ENCODE measurements at places on chromosomes 2 and 18.

GRCh38 chr2:109422758-109423500, 190.8 kb downstream of the SEPTIN10 start:
- DNase-seq: no peak

DNA sequence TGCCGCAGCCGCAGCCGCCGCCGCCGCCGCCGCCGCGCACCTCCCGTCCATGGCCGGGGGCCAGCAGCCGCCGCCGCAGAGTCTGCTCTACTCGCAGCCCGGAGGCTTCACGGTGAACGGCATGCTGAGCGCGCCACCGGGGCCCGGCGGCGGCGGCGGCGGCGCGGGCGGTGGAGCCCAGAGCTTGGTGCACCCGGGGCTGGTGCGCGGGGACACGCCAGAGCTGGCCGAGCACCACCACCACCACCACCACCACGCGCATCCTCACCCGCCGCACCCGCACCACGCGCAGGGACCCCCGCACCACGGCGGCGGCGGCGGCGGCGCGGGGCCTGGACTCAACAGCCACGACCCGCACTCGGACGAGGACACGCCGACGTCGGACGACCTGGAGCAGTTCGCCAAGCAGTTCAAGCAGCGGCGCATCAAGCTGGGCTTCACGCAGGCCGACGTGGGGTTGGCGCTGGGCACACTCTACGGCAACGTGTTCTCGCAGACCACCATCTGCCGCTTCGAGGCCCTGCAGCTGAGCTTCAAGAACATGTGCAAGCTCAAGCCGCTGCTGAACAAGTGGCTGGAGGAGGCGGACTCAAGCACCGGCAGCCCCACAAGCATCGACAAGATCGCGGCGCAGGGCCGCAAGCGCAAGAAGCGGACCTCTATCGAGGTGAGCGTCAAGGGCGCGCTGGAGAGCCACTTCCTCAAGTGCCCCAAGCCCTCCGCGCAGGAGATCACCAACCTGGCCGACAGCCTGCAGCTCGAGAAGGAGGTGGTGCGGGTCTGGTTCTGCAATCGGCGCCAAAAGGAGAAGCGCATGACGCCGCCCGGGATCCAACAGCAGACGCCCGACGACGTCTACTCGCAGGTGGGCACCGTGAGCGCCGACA, 2.4 kb downstream of the POU3F3 start:
- no peak for DNase-seq

DNA sequence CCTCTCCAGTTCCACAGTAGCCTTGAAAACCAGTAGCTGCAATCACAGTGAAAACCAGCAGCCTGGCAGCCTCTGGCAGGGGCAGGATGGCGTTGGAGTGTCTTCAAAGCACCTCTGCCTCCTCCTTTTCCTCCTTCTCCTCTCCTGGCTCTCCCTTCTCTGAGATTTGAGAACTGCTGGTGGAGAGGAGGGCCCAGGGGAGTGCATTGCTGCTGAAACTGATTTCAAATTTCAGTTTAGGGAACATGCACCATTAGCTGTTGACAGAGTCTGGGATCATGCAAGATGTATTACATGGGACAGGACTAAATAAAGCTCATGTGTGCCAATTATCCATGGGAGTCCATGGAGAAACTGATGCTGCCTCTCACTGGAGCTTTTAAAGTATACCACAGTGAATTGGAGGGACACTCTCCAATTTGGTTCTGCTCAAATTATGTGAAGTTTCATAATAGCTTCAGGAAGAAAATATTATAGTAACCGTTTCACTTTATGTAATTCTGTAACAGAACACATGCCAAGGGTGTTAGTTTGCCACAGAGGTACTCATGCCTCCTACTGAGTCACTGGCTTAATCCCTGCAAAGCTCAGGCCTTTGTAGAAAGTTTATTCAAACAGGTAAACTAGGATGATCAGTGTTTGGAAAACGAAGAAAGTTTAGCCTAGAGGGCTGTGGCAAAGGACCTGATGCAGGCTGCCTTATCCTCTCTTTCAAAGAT, 146.1 kb downstream of the PRPF40A start:
- DNase-seq: no peak

- DNase-seq: no peak
Measured at GRCh38 chr18:34985963-34986362, 55.2 kb upstream of the MAPRE2 start.

GRCh38 chr2:72527424-72527823, 298.4 kb downstream of the EXOC6B start:
- no peak for DNase-seq

- DNase-seq: no peak
Measured at GRCh38 chr2:10514743-10515142, 66.6 kb upstream of the ODC1 start.

DNA sequence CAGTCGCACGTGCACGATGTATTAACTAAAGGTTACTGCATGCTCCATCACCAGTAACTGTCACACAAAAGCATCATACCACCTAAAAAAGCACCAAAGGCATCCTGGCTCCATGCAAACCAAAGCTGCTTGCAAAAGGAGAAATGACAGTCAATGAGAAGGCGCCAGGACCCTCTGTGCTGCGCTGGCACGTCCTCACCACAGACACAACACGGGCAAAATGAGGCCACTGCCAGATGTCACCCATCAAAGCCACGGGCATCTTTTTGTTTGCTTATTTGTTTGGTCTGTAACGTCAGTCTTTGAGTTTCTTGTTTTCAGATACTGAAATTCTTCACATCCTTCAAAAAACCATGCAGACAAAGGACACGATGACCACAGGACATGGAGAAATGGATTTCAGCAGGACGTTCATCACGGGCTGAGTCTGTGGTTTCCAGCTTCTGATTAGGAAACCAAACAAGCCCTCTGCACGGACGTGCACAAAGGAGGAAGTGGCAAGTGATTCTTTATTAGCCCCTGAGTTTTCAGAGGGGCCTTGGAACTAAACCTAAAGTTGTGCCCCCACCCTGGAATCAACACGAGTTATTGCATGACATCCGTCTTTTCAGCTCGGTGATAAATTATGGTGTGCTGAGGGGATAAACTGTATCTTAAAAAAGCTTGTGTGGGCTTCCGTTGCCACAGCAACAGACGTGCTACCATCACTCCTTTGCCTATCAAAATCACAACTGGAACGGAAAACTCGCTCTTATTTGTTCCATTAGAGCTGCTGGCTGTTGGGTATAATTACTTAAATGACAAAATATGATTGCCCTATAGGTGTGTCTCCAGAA, 181.8 kb downstream of the EIPR1 start:
- DNase-seq: no peak

GRCh38 chr2:225998116-225998515, 598.6 kb downstream of the NYAP2 start:
- DNase-seq: no peak

DNA sequence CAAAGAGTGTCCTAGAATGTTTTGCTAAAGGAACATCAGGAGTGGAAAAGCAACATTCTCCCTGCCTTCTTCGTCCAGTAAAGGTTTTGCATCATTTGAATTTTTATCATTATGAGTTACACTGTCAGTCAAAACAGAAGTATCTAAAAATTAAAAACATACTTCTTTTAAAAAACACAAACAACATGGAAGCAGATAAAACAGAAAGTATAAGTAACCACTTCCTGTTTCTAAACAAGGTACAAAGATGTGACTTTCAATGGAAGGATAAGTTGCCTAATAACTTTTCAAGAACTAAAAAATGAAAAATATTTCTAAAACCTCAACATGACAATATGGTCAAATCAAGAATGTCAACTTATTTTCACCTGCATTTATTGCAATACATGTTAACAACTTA, 158.2 kb downstream of the STK39 start:
- no peak for DNase-seq

GRCh38 chr2:98149333-98149697, 62.3 kb downstream of the VWA3B start:
- no peak for DNase-seq

DNA sequence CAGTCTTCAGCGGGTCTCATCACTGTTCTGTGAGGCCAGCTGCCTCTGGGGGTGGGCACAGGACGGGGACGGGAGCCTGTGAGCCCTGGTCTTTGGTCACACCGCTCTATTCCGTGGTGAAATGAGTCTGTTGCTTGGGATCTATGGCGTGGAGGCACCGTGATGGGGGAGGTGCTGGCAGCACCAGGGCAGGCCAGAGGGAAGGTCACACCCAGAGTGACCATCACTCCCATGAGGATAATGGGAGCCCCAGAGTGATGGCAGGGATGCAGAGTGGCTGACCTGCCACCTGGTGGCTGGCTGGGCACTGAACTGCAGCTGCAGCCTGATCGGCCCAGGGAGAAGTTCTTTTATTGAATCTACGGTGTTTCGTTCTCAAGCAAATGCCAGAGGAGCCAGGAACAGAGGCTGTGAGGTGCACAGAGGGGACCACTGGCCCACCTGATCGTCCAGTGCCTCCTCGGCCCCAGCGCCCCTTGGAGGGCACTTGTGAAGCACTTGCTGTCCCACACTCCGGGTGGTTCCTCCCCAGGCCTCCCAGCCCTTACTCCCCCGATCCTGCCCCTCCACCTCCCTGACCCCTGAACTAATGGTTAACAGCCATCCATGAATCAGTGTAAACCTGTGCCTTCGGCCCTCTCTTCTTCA, 17.9 kb downstream of the KCNIP3 start:
- DNase-seq: no peak

GRCh38 chr2:189254268-189254883, 74.8 kb upstream of the COL5A2 start:
- DNase-seq: no peak

DNA sequence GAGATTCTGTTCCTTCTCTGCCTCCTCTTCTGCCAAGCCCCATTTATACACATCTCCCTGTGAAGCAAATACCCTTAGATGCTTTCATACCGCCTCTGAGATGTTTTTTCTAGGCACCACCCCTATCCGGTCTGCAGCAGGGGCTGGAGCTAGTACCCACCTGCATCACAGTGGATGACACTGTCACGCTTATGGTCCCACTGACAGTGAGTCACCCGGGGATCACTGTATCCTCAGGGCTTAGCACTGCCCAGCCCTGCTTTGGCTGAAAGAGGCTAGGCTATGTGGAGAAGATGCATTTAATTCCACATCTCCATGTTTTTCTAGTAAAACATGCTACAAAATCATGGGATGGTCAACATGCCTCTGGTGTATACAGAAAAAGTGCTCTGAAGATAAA, 9.9 kb downstream of the FABP1 start:
- DNase-seq: no peak

- DNase-seq: no peak
Measured at GRCh38 chr2:144730711-144731110, 210.8 kb upstream of the ZEB2 start.

DNA sequence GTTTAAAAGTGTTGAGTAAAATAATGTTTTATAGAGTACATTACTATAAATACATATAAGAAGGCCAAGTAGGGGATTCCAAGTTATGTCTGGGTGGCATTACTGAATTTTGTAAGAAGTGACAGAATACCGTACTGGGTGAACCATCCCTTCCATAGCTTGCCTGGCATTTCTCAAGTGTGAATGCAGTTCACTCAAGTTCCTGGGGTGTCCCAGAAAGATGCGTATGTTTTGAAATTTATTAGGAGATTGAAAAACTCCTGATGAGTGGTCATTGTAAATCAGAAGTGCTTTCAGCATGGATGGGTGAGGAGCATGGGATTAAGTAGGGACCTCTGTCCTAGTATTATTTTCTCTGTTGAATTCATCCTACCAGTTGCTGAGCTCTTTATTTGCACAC, 103.2 kb downstream of the VAPA start:
- DNase-seq: no peak

- DNase-seq: no peak
Measured at GRCh38 chr2:85780316-85781012, 26.7 kb downstream of the ATOH8 start.

GRCh38 chr18:72273025-72273424, 271.1 kb downstream of the CBLN2 start:
- DNase-seq: no peak

- no peak for DNase-seq
Measured at GRCh38 chr2:156300337-156300736, 32.2 kb downstream of the NR4A2 start.

DNA sequence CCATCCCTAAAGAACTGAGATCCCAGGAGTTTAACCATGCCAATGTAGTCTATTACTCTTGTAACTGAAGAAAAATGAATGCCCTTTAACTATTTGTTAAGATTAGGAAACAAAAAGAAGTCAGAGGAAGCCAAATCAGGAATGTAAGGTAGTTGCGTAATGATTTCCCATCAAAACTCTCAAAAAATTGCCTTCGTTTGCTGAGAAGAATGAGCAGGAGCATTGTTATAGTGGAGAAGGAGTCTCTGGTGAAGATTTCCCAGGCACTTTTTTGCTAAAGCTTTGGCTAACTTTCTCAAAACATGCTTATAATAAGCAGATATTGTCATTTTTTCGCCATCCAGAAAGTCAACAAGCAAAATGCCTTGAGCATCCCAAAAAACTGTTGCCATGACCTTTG, 224.0 kb upstream of the SIX2 start:
- no peak for DNase-seq

- no peak for DNase-seq
Measured at GRCh38 chr18:49685231-49685942, 123.5 kb downstream of the LIPG start.

DNA sequence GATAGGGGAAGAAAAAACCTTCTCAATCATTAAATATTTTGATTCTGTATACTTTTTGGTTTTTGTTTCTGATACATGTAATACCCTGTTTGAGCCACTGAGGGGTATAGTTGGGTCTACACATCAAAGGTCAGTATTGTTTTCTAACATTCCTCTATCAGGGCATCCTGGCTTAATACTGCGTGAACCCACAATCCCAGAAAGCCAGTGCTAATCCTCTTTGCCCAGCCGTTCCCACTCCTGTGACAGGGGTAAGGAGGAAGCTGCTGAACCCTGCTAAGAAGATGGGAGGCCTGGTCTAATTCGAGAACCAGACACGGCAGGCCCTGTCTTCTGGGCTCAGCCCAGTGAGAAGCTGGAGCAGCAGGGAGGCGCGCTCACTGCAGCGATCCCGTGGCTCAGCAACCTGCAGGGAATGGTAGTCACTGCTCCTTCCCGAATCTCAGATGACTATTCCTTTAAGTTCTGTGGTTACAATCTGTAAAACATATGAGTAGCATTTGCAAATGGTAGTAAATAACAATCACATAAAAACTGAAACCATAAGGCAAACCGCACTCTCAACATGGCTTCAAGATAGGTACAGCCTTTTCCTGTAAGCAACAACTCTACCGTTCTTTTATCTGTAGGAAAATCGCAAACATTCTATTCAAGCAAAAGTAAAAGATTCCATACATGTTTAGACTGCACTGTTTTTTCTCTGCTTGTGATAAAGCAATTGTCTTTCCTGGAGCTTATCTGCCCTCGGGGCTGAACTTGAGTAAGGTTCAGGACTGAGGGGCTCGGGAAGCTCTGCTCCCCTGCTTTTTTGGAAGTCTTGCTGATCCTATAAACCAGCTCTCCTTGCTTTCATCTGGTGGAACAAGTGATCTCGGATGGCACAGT, 87.0 kb downstream of the EPB41L3 start:
- no peak for DNase-seq

- DNase-seq: no peak
Measured at GRCh38 chr2:225290757-225291400, 108.6 kb upstream of the NYAP2 start.

GRCh38 chr2:119958670-119959268, 54.1 kb upstream of the EPB41L5 start:
- no peak for DNase-seq

Data from activated CD4-positive, CD25-positive, alpha-beta regulatory T cell treated with anti-CD3 and anti-CD28 coated beads, Interleukin-2, amount 50 U/mL, for 72 hours (primary cell).